H54 (cell line): ENCODE measurements at places on chromosomes 7 and 10.

GRCh38 chr7:50792342-50793119 lies 9.8 kb upstream of the GRB10 start:
- peak; percentile 80 for DNase-seq

GRCh38 chr7:105673367-105674084 lies 92.2 kb upstream of the EFCAB10 start:
- no peak for DNase-seq

DNA sequence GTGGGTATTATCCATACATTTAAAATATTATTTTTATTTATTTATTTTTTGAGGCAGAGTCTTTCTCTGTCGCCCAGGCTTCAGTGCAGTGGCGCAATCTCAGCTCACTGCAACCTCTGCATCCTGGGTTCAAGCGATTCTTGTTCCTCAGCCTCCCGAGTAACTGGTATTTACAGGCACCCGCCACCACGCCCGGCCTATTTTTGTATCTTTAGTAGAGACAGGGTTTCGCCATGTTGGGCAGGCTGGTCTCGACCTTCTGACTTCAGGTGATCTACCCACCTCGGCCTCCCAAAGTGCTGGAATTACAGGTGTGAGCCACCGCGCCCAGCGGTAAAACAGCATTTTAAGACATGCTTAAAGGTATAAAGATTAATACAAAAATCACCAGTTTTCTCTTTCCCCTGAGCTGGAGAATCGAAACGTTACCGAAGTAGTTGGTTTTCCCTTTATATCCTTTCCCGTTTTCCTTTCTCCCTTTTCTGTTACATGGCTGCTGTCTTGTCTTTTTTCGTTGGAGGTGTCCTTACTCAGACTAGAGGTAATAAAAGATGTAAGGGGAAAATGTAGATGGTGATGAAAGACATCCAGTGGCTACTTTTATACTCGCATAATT lies 1.7 kb downstream of the ARL5B start:
- DNase-seq, result no peak

DNA sequence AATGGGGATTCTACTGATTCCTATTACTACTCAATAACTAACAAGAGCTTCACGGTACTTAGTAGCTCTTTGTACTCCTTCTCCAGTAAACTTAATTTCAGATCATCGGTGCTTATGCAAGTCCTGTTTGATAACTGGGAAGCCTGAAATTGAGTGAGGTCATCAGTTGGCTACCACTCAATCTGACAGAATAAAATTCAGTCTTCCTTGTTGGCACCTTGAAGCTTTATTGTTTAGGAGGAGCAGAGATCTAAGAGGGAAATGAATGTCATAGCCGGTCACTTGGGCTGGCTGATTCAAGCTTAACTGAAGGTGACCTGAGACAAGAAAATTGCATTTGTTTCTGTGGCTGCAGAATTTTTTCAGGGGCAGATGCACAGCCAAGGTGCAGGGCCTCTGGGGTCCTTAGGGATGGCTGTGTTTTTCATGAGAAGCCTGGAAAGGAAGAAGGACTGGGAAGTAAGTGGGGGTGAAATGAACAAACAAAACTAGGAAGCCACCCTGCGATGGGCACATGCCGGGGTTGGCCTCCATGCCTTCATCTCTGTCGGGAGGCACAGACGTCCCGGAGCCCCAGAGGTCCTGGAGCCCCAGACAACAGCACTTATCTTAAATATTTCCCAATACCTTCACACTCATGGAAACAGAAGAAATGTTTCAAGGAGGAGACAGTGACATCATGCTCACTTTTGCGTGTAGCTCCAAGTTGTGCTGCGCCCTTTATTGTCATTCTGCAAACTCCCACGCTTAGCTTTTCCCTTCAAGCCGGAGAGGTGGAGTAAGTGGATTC lies 85.0 kb upstream of the KIF5B start:
- no peak for DNase-seq

DNA sequence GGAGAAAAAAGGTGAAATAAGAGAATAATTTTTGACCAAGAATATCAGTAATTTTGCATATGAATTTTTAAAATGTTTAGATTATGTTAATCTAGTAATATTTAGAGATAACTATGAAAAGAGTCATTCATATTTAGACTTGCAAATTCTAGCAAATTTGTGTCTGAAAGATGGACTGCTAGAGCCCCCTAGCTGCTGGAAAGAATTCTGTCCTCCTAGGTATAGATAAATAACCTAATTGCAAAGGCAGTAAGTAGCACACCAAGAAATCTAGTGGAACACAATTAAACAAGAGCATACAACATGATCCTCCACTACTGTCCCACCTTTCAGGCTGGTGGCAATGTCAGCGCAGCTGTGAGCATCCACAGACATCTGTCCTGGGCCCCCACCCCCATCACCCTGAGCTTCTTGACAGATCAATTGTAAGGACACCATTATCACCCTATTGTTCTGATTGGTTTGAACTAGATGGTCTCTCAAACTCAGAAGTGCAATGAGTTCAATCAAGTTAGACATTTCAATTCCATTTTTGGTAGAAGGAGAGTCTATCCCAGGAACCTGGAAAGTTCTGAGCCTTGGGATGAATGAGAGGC lies 15.0 kb upstream of the GFRA1 start:
- DNase-seq, result no peak

- no peak for DNase-seq
Measured at GRCh38 chr10:103893817-103894216, 24.2 kb downstream of the STN1 start.

- no peak for DNase-seq
Measured at GRCh38 chr10:3036155-3037021, 31.0 kb upstream of the PFKP start.

GRCh38 chr10:93991114-93991513 lies 2.6 kb upstream of the PLCE1 start:
- DNase-seq, result no peak

DNA sequence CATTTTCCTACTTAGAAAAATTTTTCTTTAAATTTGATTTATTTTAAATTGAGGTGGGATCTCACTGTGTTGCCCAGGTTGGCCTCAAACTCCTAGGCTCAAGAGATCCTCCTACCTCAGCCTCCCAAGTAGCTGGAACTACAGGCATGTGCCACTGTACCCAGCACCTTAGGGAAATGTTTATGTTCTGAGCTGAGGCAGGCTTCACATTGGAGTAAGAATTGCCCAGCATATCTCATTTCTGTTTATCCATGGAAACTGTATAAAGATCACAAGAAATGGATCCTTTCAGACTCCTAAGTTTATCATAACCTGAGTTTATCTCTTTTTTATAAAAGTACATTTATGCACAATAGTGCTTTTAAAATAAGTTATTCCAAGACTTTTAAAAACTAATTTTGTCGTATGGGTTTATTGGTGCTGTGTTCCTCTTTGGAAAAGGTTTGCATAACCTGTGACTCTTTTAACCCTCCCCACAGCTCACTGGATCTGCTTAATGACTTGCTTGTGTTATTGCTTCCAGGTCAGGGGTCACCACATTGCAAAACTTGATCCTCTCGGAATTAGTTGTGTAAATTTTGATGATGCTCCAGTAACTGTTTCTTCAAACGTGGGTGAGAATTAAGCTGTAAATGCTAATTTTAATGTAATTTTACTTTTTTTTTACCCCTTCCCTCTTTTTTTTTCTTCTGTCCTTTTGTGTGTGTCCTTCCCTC lies 40.7 kb downstream of the OGDH start:
- no peak for DNase-seq

DNA sequence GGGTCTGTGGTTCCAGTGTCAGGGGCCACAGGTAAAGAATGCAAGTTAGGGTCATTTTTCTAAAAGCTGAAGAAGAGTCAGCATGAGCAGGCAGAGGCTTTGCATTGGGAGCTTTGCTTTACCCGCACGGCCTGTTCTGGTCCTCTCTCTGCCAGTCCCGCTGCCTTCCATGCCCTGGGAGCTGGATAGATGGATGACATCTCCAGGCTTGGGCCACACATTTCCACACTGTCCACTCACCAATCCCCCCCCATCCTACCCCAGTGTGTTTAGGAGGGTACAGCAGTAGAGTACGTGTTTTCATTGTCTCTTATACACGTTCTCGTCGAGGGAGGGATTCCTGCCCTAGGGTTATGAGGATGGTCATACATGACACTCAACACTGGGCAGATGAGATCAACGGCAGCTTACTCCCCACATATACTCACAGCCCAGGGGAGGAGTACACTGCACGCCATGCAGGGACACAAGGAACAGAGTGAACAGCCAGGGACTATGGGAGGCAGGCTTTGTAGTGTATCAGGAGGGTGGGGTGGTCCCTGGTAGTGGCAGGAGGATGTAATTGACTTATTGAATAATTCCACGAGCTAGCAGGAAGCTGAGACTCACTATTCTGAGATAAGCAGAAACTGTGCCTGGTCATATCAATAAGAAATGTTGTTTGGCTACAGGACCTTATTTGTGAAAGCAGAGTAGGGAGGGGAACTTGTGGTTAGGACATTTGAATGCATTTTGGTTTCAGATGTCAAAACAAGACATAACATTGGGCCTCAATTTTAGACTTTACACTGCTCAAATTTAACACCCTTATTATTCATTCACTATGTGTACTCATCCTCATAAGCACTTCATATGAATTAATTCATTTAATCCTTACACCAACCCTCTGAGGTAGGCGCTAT lies 36.6 kb downstream of the PLPP4 start:
- DNase-seq, result no peak
